NCI-H1417 treated with DMSO at 0.1 percent for 48 hours (cell line): ENCODE measurements at places on chromosomes 6 and 20.

- no peak for DNase-seq
Observed at GRCh38 chr6:20085817-20086216, 126.5 kb downstream of the MBOAT1 start.

DNA sequence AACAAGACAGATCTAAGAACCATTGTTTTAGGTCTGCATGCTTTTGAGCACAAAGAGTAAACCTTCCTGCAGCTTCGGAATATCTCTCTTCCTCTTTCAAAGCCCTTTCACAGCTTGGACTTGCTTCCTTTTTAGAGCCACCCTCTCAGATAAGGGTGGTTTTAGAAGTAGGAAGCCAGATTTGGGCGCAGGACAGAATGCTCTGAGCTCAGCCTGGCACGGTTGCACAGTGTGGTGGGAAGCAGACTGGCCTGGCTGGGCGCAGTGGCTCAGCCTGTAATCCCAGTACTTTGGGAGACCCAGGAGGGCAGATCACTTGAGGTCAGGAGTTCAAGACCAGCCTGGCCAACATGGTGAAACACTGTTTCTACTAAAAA is 35.6 kb upstream of the PNRC1 start:
- DNase-seq, result no peak

- DNase-seq, result no peak
Observed at GRCh38 chr20:11193241-11193640, 519.4 kb upstream of the JAG1 start.

- DNase-seq, result no peak
Observed at GRCh38 chr6:99613409-99613704, 6.7 kb downstream of the PRDM13 start.

DNA sequence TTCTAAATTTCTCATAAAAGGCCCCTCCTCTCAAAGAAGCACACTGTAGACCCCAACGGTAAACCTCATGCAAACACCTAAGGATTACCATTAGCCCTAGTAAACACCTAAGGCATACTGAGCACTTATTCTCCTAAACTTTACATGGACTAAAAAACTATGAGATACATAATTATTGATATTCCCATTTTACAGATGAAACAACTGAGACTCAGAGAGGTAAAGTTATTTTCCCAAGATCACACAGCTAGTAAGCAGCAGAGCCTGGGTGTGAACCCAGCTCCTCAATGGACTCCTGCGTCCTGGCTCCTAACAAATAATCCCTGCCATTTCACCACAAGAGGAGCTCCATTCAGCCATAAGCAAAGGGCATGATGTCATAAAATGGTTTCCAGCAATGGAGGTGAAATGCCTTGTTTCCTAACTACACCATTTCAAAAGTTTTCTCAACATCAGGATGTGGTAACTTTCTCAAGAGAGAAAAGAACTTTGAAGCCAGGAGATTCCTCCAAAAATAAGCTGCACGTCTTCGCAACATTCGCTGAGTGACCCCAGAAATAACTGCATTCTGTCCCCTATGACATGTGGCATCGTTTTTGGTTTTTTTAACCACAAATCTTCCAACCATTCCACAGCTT is 4.1 kb downstream of the ATP9A start:
- DNase-seq, result no peak

DNA sequence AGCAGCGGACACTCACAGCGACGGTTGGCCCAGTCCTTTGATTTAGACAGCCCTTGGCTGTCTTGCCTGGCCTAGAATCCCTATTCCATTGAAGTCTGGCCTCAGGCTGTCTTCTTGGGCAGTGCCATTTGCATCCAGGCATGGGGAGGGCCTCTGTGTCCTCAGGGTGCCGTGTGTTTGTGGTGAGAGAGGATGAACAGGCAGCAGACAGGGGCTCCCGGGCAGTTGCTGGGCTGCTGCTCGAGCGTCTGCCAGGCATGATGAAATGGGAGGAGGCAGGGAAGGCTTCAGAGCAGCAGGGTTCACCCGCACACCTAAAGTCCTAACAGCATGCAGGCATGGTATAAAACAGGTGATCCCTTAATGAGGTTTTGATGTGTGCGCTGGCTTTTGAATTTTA is 126.9 kb downstream of the SOBP start:
- no peak for DNase-seq

GRCh38 chr6:81148751-81149150 is 603.7 kb downstream of the TENT5A start:
- DNase-seq, result no peak
